ENCODE measurements at places on chromosomes 1 and 21.

GRCh38 chr1:189790335-189790734, 687.3 kb downstream of the BRINP3 start:
- DNase-seq, result no peak

DNA sequence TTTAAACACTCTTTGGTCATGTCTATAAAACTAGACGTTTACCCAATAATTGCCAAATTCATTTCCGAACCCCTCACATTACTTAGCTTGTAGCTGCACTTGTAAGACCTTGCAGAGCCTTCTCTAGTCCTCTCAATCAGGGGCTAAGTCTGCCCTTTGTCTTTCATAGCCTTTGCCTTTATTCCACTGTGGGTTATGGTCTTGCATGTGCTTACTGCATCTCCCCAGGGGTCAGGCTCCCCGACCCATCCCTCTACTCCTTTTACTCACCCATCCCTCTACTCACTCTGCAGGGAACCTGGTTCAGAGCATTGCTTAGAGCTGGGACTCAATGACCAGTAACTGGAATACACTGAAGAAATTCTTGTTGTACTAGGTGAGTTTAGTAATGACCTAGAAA, 235.4 kb downstream of the PCP4 start:
- DNase-seq, result no peak

DNA sequence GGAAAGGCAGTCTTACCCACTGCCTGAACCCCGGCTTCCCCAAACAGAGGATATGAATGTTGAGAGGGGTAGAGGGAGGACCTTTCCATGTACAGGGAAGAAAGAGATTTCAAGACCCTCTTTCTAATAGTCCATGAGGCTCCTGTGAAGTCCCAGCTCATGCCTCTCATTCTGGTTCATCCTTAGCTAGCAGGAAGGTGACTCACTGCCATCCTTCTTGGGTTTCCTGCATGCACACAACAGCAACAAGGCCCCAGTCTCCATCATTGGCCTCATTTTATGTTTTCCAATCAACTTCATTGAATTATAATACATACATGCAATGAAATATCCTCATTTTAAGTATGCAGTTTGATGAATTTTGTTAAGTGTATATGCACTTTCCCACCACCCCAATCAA, 46.2 kb downstream of the SYT2 start:
- no peak for DNase-seq

GRCh38 chr1:25815208-25816111, 4.3 kb upstream of the MTFR1L start:
- DNase-seq, result no peak

DNA sequence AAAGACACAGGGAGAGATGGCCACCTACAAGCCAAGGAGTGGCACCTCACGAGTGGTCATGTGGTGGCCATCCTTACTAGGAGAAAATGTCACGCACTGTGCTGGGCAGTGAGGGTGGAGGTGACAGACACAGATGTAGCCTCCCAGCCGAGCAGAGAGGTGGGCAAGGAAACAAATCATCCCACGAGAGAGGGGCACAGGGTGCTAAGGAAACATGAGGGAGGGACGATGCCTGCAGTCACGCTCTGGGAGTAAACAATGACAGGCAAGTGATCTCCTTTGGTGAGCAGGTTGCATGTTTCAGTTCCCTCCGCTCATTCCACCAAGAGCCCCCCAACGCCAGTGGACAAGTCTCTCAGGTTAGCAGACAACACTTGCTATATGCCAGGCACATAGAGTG, 65.8 kb downstream of the CD247 start:
- DNase-seq, result no peak

GRCh38 chr21:36105327-36105842, 29.5 kb upstream of the CBR3 start:
- no peak for DNase-seq

DNA sequence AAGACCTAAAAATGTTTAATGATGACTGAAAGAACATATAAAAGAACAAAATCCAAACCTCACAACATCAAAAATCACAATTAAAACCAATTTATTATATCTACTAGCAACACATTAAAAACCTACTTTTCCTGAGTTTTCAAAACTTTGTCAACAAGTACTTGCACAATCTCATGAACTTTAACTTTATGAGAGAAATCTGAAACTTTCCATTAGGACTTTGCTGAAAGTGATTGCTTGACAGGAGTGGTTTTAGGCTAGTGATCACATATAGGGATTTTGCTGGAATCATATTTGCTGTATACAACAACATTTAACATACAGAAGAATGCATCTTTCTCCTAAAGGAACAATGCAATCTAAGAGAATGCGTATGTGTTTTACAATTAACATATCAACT, 13.2 kb downstream of the HNRNPR start:
- no peak for DNase-seq

- DNase-seq, result no peak
These were observed 92.3 kb downstream of the ST6GALNAC5 start for GRCh38 chr1:76959556-76959955.

- DNase-seq, result no peak
These were observed 99.5 kb downstream of the MAN1A2 start for GRCh38 chr1:117466761-117467160.

DNA sequence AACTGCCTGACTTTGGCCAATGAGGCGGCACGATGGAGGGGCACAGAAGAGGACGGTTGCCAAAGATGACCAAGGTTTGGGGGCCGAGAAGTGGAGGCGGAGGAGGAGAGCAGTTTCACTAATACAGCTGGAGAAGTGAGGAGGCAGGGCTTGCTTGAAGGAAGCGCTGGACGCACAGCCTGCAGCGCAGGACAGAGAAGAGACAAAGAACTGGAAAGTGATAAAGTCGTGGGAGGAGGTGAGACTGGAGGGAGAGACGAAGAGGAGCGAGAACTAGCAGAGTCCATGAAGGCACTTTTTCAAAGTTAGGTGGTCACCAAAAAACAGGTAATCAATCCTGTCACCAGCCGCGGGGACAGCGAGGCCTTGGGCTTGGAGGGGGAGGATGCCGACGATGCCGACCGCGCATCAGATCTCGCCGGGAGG, 771 bp downstream of the PACC1 start:
- DNase-seq, result no peak

DNA sequence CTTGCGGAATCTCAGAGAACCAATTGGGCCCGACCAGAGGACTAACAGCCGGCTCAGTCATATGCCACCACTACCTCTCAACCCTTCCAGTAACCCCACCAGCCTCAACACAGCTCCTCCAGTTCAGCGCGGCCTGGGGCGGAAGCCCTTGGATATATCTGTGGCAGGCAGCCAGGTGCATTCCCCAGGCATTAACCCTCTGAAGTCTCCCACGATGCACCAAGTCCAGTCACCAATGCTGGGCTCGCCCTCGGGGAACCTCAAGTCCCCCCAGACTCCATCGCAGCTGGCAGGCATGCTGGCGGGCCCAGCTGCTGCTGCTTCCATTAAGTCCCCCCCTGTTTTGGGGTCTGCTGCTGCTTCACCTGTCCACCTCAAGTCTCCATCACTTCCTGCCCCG, 49.8 kb downstream of the ACP6 start:
- DNase-seq, result no peak

DNA sequence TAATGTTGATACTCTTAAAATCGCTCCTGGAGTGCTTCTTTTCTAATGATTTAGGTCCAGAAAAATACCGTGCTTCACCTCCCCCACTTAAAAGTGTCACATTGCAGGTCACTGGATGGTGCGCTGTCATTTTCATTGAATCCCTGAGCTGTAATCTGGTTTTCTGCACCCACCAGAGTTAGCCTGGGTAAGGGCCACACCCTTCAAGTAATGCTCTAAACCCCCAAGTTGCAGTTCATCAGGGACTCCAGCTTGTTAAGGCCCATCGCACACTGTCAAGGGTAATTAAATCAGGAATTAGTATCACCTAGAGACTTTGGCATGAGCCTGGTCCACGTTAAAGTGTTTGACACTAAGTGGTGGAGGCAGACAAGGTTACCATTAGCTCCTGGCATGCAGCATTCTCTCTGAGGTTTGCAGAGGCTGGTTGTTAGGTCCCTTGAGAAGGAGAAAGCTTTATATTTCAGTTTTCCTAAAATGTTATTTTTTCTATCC, 34.0 kb downstream of the ASTN1 start:
- DNase-seq, result no peak

GRCh38 chr1:61904354-61904753, 162.1 kb downstream of the PATJ start:
- no peak for DNase-seq

DNA sequence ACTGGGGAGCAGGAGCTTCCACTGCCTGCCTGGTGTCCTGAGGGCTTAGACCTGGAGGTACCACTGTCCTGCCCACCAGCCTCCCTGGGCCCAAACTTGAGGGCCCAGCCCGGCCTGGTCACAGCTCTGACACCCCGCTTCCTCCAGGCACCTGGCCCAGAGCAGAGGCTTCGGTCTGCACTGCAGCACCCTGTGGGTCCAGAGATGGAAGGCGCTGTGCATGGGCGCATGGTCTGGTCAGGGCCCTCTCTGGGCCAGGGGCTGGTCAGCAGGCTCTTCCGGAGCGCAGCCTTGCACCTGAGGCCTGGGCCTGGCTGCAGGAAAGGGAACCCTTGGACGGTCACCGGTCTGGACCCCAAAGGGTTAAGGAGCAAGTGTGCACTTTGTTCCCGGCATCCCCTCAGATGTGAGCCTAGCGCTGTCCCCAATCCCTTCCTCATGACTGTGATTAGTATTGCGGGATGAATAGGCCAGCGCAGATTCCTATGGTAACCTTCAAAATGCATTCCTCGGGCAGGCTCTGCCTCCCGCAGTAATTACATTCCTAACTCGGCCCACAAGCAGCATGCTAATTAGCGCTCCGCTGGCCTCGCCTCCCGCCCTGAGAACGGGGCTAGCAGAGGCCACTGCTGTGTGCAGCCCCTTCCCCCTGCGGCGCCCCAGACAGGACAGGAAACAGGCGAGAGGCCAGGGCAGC, 36.3 kb downstream of the PRDM16 start:
- no peak for DNase-seq

DNA sequence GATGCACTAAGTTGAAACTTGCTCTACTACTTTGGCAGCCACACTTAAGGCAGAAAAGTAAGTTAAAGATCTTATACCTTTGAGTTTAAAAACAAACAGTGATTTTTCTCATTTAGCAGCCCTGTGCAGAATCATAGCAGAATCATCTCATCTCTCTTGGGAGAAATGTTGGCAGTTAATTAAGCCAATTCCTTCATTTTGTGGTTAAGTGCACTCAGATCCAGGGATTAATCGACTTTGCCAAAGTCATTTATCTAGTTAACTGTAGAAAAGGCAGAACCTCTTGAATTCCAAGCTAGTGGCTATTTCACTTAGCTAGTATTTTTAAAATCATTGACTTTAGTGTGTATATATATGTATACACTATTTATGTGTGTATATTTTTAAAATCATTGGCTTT, 125.0 kb downstream of the GPR52 start:
- DNase-seq, result no peak

DNA sequence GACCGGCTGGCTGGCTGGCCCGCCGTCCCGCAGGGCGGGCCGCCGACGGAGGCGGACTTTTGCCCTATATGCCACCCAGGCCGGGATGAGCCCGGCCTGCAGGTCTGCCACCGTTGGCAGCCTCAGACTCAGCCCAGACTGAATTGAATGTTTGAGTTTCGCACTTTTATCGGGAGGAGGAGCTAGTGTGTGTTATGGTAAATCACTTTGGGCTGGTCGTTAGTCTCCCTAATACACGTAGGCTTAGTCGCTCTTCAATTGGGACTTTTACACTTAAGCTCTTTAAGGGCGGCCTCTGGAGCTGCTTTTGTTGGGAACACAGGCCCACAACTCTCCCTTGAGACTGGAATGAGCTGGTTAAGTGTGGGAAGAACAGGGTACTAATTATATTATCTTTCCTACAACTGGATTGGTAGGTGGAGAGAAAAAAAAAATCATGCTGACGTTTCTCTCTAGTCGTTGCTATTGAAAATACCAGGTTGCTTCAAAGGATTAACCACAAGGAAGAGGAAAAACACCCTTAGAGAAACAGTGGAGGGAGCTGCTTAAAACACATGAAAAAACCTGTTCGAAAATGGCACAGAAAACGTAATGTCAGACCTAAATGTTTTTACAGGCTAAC, 1.4 kb upstream of the IRF2BP2 start:
- DNase-seq, result no peak

DNA sequence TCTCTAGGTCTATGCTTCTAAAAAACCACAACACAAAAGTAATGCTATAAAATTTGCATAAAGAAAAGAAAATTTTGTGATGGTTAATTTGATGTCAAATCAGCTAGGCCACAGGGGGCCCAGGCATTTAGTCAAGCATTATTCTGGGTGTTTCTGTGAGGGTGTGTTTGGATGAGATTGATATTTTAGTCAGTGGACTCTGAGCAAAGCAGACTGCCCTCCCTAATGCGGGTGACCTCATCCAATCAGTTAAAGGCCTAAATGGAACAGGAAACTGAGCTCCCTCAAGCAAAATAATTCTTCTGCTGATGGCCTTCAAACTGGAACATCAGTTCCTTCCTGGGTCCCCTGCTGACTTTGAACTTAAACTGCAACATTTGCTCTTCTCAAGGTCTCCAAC, 358.0 kb downstream of the DSCAM start:
- DNase-seq, result no peak

GRCh38 chr1:244755673-244756072, 79.8 kb upstream of the COX20 start:
- DNase-seq, result no peak

DNA sequence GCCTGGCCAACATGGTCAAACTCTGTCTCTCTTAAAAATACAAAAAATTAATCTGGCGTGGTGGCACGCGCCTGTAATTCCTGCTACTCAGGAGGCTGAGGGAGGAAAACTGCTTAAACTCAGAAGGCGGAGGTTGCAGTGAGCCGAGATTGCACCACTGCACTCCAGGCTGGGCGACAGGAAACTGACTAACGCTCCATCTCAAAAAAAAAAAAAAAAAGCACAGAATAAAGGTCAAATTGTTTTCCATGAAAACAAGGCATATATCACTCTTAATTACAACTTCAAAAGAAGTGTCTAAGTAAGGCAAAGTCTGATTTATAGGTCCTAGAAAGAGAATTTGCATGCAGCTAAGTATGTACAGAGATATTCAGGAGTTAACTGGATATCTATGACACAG, 25.6 kb downstream of the EYA3 start:
- DNase-seq, result no peak

GRCh38 chr1:60809204-60809980, 273.0 kb upstream of the NFIA start:
- DNase-seq, result no peak

DNA sequence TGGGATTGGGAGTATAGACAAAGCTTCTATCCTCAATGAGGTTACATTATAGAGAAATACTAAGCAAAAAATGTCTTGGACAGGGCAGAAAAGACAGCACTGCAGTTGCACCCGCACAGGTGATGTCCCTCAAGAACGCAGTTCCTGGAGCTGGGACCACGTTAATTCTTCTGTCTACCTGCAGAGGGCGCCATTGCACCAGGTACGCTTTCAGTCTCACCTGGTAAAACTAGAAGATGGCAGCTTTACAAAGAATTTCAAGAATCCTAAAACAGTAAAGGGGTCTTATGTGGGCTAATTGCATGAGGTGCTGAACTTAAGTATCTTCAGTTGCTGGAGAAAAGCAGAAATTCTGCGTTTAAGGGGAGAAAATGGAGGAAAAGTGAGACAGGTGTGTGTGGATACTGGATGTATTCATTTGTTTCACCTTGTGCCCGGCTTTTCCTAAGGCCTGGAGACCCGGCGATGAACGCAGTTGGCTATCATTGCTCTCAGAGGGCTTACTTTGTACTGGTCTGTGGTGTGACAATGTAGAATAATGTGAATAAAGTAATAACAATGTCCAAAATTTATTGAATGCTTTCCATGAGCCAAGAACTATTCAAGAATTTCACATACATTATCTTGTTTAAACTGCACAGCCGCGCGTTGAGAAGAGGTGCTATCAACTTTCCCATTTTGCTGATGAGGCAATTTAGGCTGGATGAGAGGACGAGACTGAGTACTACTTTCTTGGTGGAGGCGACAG, 276.3 kb upstream of the GREM2 start:
- DNase-seq, result peak; percentile 16

Data from GM19239 (cell line).